ENCODE measurements at places on chromosomes 5 and 9. TPM values are rescaled to one million over a fixed set of nuclear protein-coding genes. Genes with fewer than 3 reads are reported as not detected.

Gene PTPRD
- not detected for total RNA-seq

GRCh38 chr5:141717043-141717442 lies 35.0 kb upstream of the ARAP3 start:
- no peak for DNase-seq
- H3K36me3 ChIP-seq, result no peaks in the 10 kb centered on the region
- peaks cover 10% of the 10 kb centered on the region for H3K27me3 ChIP-seq
- no peak overlapping the region for H3K4me3 ChIP-seq

Gene PCDHB8
- total RNA-seq, result not detected

GRCh38 chr9:93893899-93894690 lies 61.1 kb downstream of the BARX1 start:
- no peak overlapping the region for H3K27ac ChIP-seq
- no peaks in the 10 kb centered on the region for H3K27me3 ChIP-seq

GRCh38 chr9:128022886-128023285 lies 42.1 kb upstream of the EEIG1 start:
- H3K27me3 ChIP-seq, result no peaks in the 10 kb centered on the region
- H3K4me1 ChIP-seq, result peaks cover 86% of the 10 kb centered on the region
- no peak overlapping the region for H3K27ac ChIP-seq
- DNase-seq, result no peak
- no peak overlapping the region for H3K4me3 ChIP-seq
- H3K36me3 ChIP-seq, result no peaks in the 10 kb centered on the region

- H3K27me3 ChIP-seq, result no peaks in the 10 kb centered on the region
- H3K27ac ChIP-seq, result no peak overlapping the region
- no peak for DNase-seq
- no peak overlapping the region for H3K4me3 ChIP-seq
- H3K36me3 ChIP-seq, result no peaks in the 10 kb centered on the region
These were observed 37.4 kb downstream of the PTTG1 start for GRCh38 chr5:160458806-160459800.

Gene CDX1
- total RNA-seq, result not detected

Gene TESK1
- total RNA-seq, result 18.6 TPM

- H3K36me3 ChIP-seq, result no peaks in the 10 kb centered on the region
- no peak overlapping the region for H3K27ac ChIP-seq
- DNase-seq, result no peak
- H3K27me3 ChIP-seq, result no peaks in the 10 kb centered on the region
- H3K4me3 ChIP-seq, result no peak overlapping the region
- H3K4me1 ChIP-seq, result peaks cover 8% of the 10 kb centered on the region
These were observed 72.4 kb upstream of the GNAQ start for GRCh38 chr9:78103971-78104433.

Gene CENPH
- 4.0 TPM for total RNA-seq

DNA sequence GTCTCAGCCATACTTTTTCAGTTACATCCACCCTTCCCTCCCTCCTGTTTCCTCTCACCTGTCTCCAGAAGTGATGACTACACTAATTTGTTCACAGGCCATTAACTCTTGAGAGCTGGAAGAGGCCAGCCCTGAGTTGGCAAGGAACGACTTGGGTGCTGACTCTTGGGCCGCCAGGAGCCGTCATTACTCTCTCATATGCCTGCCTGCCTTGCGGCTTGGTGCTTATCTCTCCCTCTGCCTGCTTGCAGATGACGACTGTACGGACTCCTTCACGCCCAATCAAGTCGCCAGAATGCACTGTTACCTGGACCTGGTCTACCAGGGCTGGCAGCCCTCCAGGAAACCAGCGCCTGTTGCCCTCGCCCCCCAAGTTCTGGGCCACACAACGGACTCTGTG lies 66.1 kb downstream of the PAPPA start:
- H3K36me3 ChIP-seq, result no peaks in the 10 kb centered on the region
- no peak overlapping the region for H3K4me3 ChIP-seq
- H3K27me3 ChIP-seq, result no peaks in the 10 kb centered on the region
- DNase-seq, result no peak
- H3K4me1 ChIP-seq, result no peaks in the 10 kb centered on the region

DNA sequence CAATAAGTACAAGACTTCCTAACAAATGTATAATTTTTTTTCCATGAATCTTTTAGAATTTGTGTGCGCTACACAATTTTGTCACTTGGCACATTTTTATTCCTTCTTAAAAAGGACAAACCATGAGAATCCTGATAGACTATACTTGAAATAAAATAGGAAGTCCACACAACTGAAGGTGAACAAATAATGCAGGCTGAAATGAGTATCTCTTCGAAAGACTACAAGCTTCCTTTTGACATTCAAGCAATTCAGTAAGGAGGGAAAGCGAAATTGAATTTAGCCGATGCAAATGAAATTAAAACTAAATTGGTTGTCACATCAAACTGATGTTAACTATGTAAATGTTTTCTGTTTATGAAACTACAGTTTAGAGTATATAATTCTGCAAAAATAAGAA lies 374.4 kb upstream of the CCNH start:
- DNase-seq, result no peak
- no peaks in the 10 kb centered on the region for H3K36me3 ChIP-seq
- H3K27me3 ChIP-seq, result peaks cover 2% of the 10 kb centered on the region
- H3K27ac ChIP-seq, result no peak overlapping the region
- no peak overlapping the region for H3K4me3 ChIP-seq
- no peaks in the 10 kb centered on the region for H3K4me1 ChIP-seq

DNA sequence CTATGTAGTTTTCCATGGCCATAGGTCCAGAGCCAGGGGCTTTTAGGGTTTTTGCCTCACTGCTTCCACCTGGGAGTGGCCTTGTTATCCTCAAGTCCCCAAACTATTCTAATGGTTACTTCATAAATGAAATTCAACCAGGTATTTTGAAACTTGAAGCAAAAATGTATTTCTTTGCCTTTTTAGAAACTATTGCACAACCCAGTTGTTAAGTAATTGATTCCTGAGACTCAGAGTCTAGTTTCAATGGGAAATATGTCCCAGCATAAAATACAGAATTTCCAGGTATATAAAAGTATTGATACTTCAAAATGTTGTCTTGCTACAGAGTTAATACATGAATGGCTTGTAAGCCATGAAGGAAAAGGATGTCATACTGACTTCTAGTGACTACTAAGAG lies 456.2 kb upstream of the DAB2 start:
- H3K27ac ChIP-seq, result no peak overlapping the region
- H3K4me3 ChIP-seq, result no peak overlapping the region
- H3K36me3 ChIP-seq, result no peaks in the 10 kb centered on the region
- no peak for DNase-seq
- no peaks in the 10 kb centered on the region for H3K4me1 ChIP-seq
- no peaks in the 10 kb centered on the region for H3K27me3 ChIP-seq

GRCh38 chr9:27645161-27645840 lies 72.0 kb upstream of the C9orf72 start:
- no peaks in the 10 kb centered on the region for H3K36me3 ChIP-seq
- no peak overlapping the region for H3K4me3 ChIP-seq
- no peak overlapping the region for H3K27ac ChIP-seq
- DNase-seq, result no peak
- H3K4me1 ChIP-seq, result no peaks in the 10 kb centered on the region

- no peak overlapping the region for H3K27ac ChIP-seq
- H3K27me3 ChIP-seq, result no peaks in the 10 kb centered on the region
- H3K36me3 ChIP-seq, result peaks cover 4% of the 10 kb centered on the region
- DNase-seq, result no peak
- peaks cover 9% of the 10 kb centered on the region for H3K4me1 ChIP-seq
- no peak overlapping the region for H3K4me3 ChIP-seq
These were observed 6.5 kb downstream of the STOM start for GRCh38 chr9:121363622-121363961.

Gene FAM78A
- 62.4 TPM for total RNA-seq

DNA sequence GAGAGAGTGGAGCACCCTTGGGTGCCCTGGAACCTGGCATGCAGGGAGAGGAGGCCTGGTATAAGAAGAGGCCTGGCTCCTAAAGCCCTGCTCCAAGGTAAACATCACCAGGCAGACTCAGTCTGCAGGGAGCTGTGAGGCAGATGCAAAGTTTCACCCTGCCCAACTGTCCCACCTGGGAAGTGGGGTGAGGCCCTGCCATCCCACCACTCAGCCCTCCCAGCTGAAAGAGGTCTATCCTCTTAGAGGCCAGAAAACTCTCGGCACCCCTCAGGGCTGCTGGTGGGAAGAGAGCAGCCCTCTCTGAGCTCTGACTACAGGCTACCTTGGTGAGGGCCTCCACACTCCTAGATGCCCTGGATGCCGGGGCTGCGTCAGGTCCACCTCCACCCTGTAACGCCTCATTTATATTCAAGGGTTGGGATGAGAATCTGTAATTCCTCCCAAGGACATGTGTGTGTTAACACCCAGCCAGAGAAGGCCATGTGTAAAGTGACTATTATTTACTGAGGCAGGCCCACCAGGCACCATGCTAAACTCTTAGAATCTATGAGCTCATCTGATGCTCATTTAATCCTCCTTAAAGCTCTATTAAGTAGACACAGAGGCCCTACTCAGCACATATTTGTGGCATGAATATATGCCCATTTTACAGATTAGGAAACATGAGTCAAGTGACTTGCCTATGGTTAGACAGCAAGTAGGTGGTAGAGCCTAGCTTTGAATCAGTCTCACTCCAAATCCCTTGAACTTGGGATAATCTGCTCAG lies 205.9 kb downstream of the FSTL4 start:
- DNase-seq, result no peak
- no peaks in the 10 kb centered on the region for H3K36me3 ChIP-seq
- no peak overlapping the region for H3K4me3 ChIP-seq
- H3K4me1 ChIP-seq, result no peaks in the 10 kb centered on the region
- H3K27ac ChIP-seq, result no peak overlapping the region

GRCh38 chr9:15211815-15212495 lies 95.1 kb downstream of the TTC39B start:
- H3K4me3 ChIP-seq, result no peak overlapping the region
- H3K27me3 ChIP-seq, result no peaks in the 10 kb centered on the region
- no peaks in the 10 kb centered on the region for H3K4me1 ChIP-seq
- no peak overlapping the region for H3K27ac ChIP-seq
- H3K36me3 ChIP-seq, result peaks cover 30% of the 10 kb centered on the region
- DNase-seq, result no peak

- H3K4me3 ChIP-seq, result no peak overlapping the region
- DNase-seq, result no peak
- no peaks in the 10 kb centered on the region for H3K4me1 ChIP-seq
- no peak overlapping the region for H3K27ac ChIP-seq
- H3K27me3 ChIP-seq, result no peaks in the 10 kb centered on the region
- H3K36me3 ChIP-seq, result no peaks in the 10 kb centered on the region
These were observed 106.3 kb downstream of the MEF2C start for GRCh38 chr5:88776692-88777091.

DNA sequence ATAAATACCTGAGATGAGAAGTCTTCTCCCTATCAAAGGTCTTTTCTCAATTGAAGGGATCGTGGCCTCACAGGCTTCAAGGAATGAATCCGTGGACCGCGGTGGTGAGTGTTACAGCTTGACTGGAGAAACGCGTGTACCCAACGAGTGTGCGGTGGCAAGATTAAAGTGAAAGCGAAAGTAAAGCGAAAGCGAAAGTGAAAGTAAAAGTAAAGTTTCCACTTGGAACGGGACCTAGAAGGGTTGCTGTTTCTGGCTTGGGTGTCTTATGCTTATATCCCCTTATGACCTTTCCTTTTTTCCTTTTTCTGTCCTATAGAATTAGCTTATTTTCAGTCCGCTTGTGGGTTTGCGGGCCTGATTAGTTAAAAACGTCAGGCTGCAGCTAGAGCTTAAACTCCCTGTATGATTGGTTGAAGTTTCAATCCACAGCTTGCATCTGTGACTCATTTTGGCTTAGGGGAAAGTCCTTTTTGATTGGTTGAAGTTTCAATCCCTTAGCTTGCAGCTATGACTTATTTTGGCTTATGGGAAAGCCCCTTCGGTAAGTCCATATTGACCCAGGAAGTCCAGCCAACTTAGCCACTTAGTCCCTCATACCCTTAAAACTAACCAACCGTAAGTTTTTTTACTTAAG lies 924.3 kb upstream of the CDH10 start:
- no peak for DNase-seq
- no peaks in the 10 kb centered on the region for H3K4me1 ChIP-seq
- no peak overlapping the region for H3K27ac ChIP-seq

DNA sequence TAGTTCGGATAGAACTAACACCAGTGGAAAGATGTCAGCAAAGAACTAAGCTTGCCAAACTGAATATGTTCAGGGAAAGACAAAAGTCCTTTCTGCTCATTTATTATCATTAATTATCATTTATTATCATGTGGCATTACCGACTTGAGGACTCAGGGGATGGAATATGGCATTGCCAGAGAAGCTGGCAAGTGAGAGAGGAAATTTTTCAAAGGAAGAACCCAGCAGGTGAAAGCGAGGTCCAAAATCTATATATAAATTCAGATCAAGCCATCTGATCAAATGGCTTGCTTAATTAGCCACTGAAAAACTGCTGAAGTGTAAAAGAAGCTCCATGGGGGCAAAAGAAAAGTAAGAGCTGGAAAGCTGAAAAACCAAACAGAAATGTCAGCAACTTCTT lies 1049.6 kb upstream of the SEMA6A start:
- DNase-seq, result no peak
- no peaks in the 10 kb centered on the region for H3K4me1 ChIP-seq
- no peak overlapping the region for H3K27ac ChIP-seq
- no peaks in the 10 kb centered on the region for H3K27me3 ChIP-seq

Gene PNPLA7
- 8.4 TPM for total RNA-seq

DNA sequence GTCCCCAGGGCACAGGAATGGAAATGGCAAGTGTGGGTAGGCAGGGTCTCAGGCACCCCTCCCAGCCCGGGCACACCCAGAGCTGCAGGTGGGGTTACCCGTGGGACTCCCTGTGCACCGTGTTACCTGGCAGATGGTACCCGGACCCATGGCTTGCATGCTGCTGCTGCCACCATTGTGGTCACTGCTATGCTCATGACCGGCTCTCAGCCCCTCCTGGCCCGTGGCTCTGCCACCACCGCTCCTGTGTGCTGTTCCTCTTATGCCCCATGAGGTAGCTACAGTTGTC lies 21.7 kb upstream of the HMCN2 start:
- no peaks in the 10 kb centered on the region for H3K27me3 ChIP-seq
- no peak overlapping the region for H3K4me3 ChIP-seq
- H3K36me3 ChIP-seq, result no peaks in the 10 kb centered on the region
- H3K27ac ChIP-seq, result no peak overlapping the region

Gene ARID3C
- 0.34 TPM for total RNA-seq

Gene ZNF366
- total RNA-seq, result 0.06 TPM

DNA sequence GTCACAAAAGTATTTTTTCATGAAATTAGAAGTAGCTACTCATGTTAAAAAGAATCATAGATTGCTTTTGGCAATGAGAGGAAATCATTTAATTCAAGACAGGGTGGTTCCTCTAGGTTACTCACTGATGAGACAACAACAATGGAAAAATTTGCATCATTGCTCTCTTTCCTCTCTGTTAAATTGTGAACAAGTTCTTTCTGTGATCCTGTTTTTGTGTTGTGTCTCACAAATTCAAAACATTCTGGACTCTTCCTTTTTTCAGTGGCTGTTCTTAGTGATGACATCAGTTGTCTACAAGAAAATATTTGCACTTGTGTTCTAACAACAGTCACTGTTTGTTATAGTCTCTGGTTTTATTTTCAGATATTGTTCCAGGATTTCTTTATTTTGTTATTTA lies 95.3 kb downstream of the XRCC4 start:
- no peak overlapping the region for H3K4me3 ChIP-seq
- H3K27me3 ChIP-seq, result no peaks in the 10 kb centered on the region
- H3K27ac ChIP-seq, result no peak overlapping the region
- no peaks in the 10 kb centered on the region for H3K36me3 ChIP-seq

GRCh38 chr9:35932735-35933134 lies 23.4 kb downstream of the SPAAR start:
- no peaks in the 10 kb centered on the region for H3K36me3 ChIP-seq
- H3K4me3 ChIP-seq, result no peak overlapping the region
- H3K4me1 ChIP-seq, result peaks cover 6% of the 10 kb centered on the region
- no peak overlapping the region for H3K27ac ChIP-seq

Gene NME5
- total RNA-seq, result not detected

Data from CD4-positive, alpha-beta T cell (primary cell).